M059J (cell line): ENCODE measurements at places on chromosomes 2 and 18.

DNA sequence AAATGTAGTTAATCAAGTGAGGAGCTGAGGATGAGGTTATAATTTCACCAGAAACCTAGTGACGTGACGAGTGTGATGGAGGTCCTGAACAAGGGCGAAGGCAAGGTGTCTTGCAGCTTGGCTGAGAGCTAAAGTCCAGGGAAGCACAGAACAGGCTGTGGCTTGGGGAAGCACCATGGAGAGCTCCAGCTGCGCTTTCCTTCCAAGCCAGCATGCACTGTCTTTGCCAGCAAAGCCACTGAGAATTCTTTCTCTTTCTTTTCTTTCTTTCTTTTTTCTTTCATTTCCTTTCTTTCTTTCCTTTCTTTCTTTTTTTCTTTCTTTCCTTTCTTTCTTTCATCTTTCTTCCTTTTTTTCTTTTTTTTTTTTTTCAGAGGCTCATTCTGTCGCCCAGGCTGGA is 239.3 kb downstream of the FBXO15 start:
- peak; percentile 34 for DNase-seq

DNA sequence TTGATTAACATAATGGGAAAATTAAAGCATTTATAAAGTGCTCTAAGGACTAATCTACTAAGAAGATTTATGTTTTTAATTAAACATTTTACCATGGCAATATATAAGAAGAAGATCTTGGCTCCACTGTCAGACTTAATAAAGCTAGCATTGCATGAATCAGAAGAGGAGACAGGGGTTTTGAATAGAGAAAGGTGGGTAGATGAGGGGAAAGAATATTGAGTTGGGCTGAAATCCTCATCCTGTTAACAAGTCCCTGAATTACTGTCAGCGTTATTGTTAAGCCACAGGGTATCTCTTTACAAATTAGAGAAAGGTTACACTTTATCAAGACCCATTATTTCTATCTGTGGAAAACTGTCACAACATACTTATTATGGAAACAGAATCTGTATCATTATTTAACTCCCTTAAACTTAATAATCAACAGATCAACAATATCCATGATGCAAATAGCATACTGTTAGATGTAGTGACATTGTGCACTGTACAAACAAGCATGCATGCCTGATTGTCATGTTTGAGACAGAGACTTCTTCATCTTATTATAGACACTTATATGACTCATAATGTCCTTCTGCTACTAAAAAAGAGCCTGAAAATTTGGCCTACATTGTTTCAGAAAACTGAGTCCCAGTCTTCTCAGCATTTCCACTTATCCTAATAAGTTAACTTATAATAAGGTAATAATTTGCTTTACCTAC is 304.1 kb downstream of the NRXN1 start:
- DNase-seq = no peak

DNA sequence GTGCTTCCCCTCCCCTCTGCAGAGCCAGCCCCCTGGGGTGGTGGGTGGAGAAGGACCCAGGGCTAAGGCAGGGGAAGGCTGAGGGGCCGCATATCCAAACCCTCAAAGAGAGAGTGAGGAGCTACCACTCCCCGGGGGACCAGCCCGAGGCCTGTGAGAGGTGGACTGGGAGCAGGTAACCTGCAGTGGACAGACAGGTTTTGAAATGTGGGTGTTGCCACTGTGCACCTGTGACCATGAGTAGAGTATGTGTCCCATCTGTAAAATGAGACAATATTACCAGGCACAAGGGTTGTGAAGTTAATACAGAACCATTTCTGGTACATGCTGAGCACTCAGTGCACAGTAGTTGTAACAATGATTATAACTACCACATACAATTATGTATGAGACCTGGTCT is 51.2 kb upstream of the POMC start:
- DNase-seq = no peak

DNA sequence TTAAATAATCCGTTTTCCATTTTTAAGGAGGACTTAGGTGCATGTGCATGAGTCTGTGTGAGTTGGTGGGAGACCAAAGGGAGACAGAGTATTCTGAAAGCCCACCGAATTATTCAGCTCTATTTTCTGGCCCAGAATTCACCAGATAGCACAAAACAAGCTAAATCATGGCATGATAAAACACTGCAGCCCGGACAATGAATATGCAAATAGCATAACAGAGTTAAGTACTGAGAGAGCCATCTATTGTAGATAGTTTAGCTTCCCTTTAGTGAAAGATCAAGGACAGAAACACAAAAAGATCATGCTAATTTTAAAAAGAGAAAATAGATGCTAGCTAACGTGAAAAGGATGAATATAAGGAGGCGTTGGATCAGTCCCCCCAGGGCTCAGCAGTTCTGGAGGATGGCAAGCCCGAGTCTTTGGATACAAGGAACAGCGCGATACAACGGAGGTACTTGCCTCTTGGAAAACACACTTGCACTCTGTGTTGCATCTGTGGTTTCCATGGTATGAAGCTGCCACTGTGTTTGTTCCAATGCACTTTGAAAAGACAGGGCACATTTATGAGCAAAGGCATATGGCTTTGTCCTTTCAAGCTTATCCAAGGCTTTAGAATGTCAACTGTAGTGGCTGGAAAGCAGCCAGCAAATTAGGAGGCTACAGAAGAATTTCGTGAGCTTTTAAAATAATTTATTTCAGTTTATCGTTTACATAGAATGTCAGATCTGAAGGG is 119.9 kb downstream of the LYPD1 start:
- DNase-seq = peak; percentile 14

DNA sequence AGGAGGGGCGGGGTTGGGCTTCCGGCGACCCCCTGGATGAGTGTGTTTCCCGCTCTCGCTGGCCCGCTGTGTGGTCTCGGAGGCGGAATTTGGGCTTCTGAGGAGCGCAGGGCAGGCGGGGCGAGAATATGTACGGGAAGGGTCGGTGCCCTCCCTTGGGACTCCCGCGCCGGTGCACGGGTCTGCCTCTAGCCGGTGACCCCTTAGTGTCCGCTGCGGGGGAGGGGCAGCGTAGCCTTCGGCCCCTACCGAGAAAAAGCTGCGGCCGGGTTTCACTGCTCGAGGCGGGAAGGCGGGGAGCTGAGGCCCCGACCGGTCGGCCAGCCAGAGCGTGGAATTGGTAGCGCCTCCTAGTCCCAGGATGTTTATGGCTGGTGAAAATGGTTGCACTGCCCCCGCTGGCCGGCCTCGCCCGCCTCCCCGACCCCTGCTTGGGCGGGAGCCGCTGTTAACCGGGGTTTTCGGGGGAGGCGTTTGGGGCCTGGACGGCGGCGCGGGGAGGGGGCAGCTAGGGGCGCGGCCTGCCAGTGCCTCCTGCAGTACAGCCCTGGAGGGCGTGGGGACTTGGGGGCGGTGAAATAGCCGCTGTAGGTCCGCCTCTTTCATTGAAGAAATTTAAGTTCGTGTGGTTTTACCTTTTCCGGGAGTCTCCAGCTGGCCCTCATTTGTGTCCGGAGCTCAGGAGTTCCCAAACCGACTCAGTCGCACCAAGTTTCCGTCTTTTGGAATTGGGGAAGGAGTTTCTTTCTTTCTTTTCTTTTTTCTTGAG is at the start of gene UGP2:
Gene UGP2, plus strand, starts transcription at position 643 of the 769 bp plus-strand sequence. CDS start 290 bp downstream, outside the sequence.
- peak; percentile 94 for DNase-seq

DNA sequence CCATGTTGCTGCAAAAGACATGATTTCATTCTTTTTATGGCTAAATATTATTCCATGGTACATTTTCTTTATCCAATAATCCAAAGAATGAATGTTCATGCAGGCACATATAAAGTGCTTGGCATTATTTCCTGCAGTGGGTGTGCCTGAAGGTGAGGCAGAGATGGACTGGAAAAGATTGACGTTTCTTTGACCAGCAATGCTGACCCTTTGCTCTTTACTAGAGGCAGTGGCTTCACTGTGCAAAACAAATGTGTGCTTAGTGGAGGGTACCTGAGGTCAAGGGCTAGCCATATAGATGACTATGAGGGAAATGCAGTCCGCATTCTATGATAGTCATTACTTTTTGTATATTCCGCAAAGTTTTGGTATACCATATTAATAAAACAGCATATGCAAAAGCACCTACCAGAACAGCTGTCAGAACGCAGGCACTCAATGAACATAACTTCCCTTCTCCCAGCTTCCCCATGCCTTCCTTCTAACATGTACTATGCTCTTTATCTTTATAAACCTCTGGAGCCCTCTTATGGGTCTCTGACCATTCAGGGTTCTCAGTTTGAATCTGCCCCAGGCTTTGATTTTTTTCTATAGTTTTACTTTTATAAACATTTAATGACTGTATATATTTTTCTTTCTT is 32.6 kb upstream of the CPS1 start:
- no peak for DNase-seq

DNA sequence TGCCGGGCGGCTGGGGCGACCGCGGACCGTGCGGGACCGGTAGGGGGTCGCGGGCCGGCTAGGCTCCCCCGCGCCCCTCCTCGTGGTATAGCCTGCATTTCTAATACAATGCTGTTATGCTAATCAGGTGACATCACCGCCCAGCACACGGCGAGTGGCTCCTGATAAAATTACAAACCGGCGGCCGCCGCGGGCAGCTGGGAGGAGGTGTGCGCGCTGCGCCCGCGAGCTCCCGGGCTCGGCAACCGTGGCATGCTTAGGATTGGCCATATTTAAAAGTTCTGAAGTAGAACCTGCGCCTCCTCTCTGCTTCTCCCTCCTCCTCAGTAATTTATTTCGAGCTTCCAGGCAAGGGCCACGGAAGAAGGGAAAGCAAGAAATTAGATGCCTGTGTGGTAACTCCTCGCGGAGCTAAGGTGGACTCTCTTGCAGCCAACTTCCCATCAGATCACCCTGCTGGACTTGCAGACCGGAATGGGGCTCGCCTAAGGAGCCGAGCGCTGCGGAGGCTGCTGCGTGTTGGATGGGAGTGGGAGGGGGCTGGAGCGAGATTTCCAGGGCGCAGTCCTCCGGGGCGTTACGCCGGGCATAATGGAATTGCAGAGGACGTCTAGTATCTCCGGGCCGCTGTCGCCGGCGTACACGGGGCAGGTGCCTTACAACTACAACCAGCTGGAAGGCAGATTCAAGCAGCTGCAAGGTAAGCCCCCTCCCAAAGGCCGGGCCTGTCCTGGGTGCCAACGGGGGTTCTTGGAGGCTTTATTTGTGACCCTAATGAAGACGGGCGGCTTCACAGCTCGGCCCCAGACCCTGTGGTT is 102.3 kb downstream of the SPTBN1 start:
- DNase-seq = no peak

GRCh38 chr2:230258483-230258882 is 32.9 kb downstream of the SP140 start:
- no peak for DNase-seq

- no peak for DNase-seq
Observed at GRCh38 chr18:51425475-51425874, 228.0 kb upstream of the MEX3C start.

GRCh38 chr2:171157109-171157500 is 3.6 kb downstream of the TLK1 start:
- DNase-seq = no peak

- peak; percentile 76 for DNase-seq
Observed at GRCh38 chr18:55546851-55547704, 40.9 kb downstream of the TCF4 start.

- no peak for DNase-seq
Observed at GRCh38 chr2:25402477-25402876, 60.8 kb upstream of the DNMT3A start.

DNA sequence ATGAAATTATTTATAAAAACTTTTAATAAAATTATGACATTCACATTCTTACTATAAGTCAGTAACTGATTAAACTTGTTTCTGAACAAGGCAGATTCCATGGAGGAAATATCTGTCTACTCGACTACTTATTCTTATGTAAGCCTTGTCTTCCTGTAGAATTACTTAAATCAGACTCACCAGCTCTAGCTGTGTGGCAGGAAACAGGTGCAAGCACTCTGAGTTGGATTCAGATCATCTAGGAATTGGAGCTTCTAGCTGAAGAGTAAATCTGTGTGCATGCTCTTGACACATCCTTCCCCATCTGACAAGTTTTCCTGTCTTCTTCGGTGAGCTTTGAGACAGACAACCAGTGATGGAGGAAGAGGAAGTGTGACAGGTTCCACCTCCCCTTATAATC is 284.7 kb downstream of the TRIB2 start:
- DNase-seq = no peak

DNA sequence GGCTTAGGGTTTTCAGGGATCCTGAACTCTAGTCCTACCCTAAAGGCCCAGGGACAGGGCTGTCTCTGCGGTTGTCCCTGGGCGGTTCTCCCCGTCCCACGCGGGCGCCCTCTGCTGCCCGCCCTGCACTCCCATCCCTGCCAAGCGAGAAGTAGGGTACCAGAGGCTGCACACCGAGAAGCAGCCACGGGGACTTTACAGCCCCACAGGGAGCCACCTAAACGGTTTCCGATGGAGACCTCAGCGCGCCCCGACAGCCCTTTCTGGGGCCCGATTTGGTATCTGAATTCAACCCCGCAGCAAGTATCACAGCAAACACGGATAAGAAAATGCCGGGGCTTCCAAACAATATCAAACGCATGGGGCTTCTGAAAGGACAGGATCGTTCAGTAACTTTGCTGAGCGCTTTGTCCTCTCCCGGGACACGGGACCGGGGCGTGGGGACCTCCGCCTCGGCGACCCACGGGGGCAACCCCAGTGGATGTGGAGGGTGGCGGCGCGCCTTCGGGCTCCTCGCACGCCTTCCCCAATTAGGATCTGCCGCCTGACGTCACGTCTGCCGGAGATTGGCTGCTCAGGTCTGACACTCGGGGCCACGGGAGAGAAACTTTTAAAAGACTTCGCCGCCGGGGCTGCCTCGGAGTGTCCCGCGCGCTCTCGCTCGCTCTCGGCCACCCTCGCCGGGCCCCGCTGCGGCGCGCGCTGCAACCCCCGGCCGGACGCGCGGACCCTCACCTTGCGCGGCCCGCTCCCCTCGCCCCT is at the start of gene LTBP1:
Gene LTBP1, plus strand, starts transcription at position 640 of the 762 bp plus-strand sequence. CDS start 372 bp downstream, outside the sequence.
- peak; percentile 66 for DNase-seq

DNA sequence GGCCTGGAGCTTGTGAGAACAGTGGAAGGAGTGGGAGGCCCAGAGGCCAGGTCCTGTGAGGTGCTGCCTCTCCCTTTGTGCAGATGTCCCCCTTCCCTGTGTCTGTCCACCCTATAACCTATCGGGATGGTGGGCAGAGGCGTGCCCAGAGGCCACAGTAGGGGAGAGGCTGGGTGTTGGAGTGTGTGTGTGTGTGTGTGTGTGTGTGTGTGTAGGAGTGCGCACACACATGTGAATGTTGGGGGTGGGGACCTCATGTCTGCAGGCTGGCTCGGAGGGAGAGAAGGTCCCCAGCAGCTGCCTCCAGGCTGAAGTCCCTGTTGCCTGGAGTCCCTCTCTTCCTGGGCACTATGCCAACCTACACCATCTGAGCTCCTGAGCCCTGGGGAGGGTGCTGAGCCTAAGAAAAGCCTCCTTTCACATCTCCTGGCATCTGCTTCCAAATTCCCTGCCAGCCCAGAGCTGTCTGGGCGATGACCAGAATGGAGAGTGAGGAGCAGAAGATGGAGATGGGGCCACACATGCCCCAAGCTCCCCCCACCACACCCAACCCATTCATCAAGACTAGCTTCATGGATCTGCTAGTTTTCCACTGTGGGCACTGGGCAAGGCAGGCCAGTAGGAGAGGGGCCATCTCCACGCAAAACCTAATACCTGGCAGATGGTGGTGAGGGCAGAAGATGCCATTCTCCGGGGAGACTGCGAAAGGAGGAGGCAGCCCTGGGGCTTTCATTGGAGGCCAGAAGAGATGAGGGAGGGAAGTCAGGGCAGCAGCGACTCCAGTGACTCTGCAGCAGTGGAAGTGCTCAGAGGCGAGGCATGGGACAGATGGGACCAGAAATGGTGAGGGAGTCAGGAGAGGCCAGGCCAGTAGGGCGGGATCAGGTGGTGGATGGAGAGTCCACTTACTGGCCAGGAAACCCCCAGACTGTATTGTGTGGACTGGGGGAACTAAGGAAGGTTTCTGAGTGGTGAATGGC is 20.3 kb downstream of the KCNK3 start:
- DNase-seq = peak; percentile 52

- DNase-seq = peak; percentile 92
Observed at GRCh38 chr2:113240150-113240914, 38.4 kb downstream of the PAX8 start.

- DNase-seq = peak; percentile 27
Observed at GRCh38 chr18:7779211-7779610, 212.1 kb downstream of the PTPRM start.
